HS-27A (cell line): ENCODE measurements at places on chromosomes 6 and 20.

GRCh38 chr20:55143601-55144000 is 668.2 kb downstream of the DOK5 start:
- no peak for DNase-seq

DNA sequence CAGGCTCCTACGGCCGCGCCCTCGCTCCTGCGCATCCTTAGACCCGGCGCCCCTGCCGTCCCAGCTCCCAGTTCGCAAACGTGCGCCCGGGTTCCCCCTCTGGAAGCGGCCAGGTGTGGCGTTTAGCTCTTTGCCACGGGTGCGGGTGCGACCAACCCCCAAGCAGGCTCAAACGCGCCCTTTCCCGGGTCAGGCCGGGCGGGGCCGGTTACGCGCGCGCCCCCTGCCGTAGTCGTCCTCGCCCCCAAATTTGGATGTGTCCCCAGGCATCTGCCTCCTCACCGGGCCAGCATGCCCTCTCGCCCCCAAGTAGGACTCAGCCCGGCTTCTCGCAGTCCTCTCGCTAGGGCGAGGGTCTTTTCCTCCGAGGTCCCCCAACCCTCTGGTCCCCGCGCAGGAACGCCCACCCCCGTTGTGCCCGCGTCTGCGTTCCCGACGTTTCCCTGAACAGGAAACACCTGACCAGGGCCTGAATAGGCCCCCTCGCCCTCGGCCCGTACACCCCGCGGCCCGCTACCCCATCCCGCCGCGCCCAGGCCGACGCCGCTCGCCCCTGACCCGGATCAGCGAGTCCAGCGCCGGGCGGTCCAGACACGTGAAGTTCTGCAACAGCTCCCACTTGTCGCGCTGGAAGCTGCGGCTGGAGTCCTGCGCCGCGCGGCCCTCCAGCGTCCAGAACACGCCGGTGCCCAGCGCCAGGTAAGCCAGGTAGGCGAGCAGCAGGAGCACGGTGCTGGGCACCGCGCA is 520 bp downstream of the KCNK17 start:
- no peak for DNase-seq

DNA sequence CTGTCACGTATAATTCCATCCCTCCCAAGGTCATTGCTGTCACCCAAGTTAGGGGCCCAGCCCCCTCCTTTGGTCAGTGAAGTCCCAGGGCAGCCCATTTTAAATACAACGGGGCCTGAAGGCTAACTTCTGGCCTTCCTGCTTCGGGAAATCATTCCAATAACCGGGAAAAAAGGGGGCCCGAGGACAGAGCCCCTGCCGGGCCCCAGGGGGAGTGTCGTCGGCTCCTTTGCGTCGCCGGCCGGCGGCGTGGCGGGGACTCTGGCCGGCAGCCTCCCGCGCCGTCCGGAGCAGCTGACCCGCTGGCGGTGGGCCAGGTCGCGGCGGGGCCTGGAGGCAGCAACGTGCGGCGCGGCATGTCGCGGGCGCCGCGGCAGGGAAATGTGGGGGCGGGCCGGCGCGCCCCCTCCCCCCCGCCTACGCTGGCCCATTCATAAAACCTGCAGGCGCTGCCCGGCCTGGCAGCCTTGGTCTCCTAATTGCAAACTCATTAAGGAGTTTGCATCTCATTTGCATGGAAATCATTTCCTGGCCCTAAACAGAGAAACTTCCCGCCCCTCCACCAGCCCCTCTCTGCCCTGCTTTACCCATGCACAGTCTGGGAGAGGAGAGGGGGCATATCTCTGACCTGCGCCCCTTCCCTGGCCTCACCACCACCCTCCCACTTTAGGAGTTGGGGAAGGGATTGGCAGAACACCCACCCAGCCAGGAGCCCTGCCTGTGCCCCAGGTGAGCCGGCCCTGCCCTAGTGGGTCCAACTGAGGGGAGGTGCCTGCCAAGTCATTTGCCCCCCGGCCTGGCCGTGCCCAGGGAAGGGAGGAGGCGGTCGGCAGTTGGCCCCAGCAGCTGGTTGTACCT is 50.7 kb downstream of the MRPL14 start:
- DNase-seq, result no peak

- no peak for DNase-seq
Observed at GRCh38 chr6:132218059-132218696, 183.1 kb downstream of the MOXD1 start.

DNA sequence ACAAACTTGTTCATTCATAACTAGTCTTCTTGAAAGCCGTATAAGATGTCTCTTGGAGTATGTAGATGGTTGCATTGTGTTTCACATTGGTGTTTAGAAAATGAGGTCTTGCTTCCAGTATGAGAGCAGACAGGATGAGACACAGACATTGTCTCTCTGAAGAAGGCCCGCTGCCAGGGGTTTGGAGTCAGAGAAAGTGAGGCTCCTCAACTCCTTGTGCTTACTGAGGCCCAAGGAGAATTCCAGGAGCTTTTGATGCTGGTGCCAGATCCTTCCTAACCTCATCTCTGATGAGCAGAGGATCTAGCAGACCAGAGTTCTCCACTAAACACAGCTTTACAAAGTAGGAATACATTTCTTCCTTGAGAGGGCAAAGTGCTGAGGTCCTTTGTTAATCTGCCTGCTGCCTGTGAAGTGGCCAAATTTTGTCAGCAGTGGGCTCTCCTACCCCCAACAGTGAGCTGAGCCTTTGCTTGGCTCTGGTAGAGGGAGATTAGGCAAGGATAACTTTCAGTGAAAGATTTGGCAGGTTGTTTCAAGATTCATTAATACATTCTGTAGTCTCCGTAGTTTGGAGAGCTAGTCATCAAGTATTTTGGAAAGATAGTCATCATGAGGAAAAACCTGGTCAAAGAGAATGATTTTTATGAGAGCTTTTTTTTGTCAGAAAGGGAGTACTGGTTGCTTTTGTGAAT is 9.7 kb downstream of the MAPRE1 start:
- DNase-seq, result no peak

DNA sequence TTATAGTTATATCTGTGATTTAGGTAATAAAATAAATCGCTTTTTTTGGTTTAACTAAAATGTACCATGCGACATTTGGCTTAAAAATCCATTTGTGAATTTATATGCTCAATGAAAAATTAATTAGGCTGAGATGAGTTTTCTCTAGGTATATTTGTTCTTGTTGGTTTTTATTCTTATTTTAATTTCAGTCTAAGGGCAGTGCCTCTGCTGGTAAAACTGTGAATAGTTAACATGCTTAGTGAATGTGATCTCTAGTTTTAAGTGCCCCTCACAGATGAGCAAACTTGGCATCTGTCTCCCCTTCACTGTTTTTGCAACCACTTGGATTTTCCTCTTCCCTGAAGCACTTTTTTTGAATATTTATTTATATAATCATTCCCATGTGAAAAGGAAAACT is 822.7 kb downstream of the GRIK2 start:
- DNase-seq, result no peak

DNA sequence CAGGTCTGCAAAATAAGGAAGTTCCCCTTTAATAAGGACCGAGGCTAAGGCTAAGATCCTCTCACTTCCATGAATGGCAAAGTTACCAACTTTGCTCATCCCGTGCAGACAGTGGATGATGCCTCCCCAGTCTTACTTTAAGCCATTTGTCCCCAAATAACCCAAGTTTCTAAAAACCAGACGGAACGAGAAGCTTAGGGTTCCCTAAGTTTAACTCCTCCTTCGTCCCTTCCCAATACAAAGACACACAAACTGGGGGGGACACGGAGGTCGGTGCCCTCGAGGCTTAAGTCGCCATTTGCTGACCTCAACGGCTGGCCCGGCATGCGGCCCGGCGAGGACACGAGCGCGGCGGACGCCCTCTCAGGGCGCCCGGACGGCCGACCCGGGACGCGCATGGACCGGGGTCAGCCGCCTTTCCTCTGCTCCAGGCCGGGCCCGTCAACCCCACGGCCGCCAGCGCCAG is 527 bp downstream of the FBXO30 start:
- no peak for DNase-seq

- DNase-seq, result no peak
Observed at GRCh38 chr6:119032428-119032827, 46.0 kb downstream of the FAM184A start.

GRCh38 chr6:150876598-150876997 is 11.1 kb downstream of the MTHFD1L start:
- DNase-seq, result no peak

- no peak for DNase-seq
Observed at GRCh38 chr20:61739086-61739831, 326.4 kb downstream of the TAF4 start.

DNA sequence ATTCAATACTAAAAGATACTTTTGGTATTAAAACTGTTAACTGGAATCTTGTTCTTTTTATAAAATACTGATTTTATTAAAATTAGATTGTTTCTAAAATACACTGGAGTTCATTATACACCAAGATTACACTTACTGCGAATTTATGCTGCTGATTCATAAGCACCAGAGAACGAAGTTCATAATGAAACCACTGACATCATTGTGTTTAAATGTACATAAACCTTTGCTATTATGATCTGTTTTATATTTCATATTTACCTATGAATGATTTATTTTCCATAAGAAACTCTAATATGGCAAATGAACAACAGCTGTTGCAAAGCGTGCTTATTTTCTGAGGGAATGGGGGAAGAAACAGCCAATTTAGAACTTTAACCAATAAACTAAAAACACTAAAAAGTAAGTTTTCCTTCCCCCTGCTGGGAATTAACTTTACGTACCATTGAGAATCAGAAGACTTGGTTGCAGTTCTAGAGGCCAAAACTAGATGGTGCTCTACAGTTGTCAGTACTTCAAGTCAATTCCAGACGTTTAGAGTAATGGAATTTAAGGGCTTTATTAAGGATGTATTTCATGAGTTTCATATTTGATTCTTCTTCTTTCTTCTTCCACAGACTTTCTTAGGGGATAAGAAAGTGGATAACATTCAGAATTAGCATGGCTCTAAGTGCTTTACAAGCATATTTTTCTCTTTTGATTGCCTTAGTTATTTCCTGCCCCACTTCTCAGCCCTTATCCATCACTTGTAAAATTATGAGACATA is 30.8 kb upstream of the COL19A1 start:
- no peak for DNase-seq

- DNase-seq, result no peak
Observed at GRCh38 chr20:62374331-62375152, 7.4 kb upstream of the LAMA5 start.

DNA sequence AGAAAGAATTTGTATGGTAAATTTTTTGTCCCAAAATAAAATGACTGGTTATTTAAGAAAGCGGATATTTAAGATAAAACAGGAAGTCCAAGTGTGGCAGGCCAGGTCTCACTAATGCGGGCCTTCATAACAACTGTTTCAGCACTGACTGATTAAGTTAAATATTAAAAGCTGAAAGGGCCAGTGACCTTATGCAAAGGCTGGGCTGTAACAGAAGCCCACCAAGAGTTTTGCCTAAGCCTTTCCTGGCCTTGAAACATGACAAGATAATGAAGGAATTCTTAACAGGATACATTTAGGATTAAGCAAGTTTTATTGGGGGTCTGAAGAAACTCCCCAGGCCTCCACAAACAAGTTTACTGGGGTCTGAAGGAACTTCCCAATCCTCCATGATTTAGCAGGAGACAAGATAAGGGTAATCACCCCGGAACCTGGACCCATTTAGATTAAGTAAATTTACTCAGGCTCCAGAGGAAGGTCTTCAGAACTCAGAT is 36.3 kb downstream of the ZNF133 start:
- no peak for DNase-seq

- DNase-seq, result no peak
Observed at GRCh38 chr6:70874181-70874913, 82.5 kb downstream of the B3GAT2 start.

DNA sequence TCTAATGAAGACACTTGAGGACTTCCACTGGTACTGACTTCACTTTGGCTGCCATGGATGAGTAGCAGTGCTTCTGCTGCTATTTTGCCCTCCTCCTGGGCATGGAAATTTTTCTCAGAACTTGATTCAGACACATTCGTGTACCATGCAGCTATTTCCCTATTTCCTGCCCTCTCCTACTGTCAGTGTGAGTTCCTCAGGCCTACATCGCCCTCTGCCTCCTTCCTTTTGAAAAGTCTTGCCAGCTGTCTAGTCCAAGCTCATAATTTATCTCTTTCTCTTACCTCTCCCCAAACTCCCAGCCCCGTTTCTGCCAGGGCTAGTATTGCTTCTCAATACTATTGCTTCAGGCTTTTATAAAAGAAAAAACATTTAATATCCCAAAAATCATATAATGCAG is 470.2 kb downstream of the ADGRB3 start:
- no peak for DNase-seq

DNA sequence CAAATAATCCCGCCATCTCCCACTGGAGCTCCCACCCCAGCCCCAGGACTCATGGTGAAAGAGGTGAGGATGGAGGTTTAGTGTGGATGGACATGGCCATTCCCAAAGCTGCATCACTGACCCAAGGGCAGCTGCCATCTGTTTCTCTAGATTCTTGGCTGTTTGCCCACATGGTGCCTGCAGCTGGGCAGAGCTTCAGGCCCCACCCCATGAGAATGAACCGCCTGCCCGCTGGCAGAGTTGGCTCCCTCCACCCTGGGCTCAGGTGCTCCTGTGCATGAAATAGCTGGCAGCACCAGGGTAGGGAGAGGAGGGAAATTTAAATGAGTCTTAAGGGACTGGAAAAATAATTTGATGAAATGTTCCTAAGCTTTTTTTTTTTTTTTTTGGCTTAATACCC is 17.4 kb downstream of the SCML4 start:
- no peak for DNase-seq

GRCh38 chr6:38524436-38525145 is 115.1 kb downstream of the BTBD9 start:
- DNase-seq, result no peak

GRCh38 chr6:150478656-150479545 is 110.1 kb downstream of the IYD start:
- no peak for DNase-seq

DNA sequence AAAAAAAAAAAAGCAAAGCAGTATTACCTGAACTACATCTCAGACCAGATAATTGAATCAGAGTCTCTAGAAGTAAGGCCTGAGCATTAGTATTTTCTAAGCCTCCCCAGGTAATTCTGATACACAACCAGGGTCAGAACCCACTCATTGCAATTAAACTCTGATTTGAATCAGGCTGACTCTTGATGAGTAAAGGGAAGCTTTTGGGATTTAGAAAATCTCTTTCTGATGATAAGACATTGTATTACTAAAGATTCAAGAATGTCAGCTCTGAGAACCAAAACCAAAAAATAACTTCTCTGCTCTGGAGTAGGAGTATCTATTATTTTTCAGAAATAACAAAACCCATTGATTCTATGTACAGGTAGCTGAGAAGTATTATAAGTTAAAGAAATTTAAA is 100.1 kb upstream of the COL21A1 start:
- DNase-seq, result no peak

- DNase-seq, result no peak
Observed at GRCh38 chr6:90502381-90502780, 84.5 kb downstream of the MAP3K7 start.

DNA sequence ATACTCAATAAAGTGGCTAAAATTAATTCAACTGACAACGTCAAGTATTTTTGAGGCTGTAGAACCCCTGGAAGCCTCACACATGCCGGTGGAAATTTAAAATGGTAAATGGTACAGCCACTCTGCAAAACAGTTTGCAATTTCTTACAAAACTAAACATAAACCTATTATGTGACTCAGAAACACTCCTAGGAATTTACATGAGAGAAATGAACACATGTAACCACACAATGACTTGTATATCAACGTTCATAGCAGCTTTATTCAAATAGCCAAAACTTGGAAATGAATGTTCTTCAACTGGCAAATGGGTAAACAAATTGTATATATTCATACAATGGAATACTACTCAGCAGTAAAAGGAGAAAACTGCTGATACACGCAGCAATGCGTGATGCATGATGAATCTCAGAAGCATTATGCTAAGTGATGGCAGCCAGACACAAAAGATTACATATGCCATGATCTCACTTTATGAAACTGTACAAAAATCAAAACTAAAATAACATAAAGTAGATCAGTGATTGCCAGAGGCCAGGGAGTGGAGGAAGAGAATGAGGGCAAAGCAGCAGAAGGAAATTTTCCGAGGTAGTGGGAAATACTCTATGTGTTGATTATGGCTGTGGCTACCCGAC is 112.5 kb downstream of the FAM50B start:
- DNase-seq, result no peak
